ENCODE measurements at places on chromosomes 7 and 10.

- no peak for DNase-seq
These were observed 23.0 kb downstream of the SGCE start for GRCh38 chr7:94633014-94633341.

DNA sequence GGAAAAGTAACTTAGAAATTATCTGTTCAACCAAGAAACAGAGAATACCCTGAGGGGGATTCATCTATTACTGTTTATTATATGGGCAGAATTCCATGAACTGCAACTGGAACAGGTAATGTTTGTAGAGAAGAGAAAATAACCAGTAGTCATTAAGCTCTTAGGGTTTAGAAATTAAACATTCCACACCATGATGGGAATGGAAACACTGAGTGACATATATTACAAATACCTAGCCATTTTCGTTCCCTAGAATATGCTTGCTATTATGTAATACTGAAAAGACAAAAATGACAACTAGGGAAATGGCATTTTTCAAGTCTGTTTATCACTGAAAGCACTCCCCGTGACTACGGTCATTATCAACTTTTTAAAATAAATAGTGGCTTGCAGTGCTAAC lies 1007.4 kb downstream of the GATA3 start:
- no peak for DNase-seq

GRCh38 chr7:1691096-1691495 lies 21.0 kb downstream of the ELFN1 start:
- no peak for DNase-seq

DNA sequence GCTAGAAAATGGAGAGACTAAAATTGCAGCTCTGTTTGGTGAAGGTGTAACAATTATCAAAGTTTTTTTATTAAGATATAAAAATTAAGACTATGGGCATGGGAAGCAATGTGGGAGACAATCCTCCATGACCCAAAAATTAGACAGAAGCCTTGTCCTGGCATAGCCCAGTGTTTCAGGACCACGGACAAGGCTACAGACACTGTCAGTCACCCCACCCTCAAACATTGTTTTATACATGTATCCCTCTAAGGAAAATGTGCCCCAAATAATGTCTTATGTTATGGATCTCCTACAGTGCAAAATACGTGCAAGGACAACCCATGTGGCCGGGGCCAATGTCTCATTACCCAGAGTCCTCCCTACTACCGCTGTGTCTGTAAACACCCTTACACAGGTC lies 24.0 kb downstream of the HABP2 start:
- no peak for DNase-seq

DNA sequence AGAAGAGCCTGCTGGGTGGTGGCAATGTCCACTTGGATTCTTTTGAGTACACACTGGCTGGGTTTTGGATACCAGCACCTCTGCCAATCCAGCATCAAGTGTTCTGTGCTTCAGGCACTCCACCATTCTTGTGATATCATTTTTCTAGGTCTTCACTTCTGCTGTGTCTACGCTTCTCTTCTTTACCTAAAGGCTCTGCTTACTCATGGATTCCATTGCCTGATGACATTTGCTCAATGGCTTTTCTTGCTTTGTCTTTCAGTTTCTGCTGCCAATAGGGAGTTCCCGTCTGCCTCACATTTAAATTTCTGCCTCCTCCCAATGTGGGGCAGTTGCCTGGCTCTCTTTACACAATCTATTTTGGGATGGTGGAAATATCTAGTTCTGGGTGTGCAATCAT lies 12.7 kb upstream of the PAPSS2 start:
- DNase-seq: no peak

GRCh38 chr7:4655311-4655710 lies 26.8 kb upstream of the FOXK1 start:
- DNase-seq: no peak

DNA sequence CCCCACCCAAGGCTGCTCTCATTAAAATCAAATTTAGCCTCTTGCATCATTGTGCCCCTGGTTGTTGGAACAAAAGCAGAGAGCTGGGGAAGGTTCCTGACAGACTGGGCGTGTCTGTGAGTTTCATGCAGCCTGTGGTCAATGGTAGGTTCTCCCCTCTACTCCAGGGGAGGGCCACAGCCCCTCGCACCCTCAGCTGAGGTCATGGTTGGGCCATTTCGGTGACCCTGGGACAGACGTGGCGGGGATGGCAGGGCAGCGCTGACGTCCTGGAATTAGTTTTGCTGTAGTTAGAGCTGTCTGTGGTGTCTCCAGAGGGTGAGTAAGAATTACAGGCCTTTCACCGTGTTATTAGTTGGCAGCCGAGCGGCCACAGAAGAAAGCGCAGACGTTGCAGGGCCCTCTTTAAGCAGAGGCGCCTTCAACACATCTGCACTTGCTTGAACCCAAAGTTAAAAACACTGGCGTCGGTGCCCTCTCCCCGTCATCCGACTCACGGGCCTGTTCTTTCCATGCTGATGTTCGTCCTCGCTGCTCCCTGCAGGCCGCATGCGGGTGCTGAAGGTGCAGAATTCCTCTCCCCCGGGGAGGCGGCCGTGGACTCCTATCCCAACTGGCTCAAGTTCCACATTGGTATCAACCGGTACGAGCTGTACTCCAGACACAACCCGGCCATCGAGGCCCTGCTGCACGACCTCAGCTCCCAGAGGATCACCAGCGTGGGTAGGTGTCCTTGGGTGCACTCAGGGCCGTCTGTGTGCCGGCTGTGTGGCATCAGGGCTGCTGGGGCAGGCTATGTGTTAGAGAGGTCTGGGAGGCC lies 2.8 kb downstream of the FAM20C start:
- DNase-seq: no peak

DNA sequence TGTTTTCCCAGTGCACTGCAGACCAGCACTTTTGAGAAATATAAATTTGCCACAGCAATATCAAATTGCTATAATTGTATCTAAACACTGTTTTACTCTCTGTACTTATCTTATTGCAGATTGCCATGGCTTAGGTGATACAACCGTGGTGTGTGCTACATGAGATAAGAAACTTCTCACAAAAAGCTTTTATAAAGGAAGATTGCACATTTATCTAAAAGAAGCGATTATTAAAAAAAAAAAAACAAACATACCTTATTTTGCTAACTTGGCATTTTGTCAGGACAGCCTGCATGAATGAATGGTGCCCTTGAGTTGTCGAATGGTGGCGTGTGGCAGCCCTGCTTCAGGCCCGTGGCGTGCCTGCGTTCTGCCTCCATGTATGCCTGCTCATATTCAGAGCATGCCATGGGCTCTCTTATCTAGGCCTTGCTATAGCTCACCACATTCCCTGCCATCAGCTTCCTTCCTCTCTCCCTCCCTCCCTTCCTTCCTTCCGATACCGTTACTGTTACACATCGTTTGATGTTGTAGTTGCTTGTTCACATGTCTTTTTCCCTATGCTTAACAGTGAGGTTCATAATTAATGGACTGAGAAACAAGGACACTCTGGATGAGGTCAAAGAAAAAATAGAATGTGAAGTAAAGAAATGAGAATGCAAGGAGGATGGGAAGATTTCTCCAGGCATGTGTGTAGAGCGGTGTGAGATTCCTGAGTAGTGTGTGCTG lies 34.9 kb downstream of the PRKAR2B start:
- no peak for DNase-seq

- DNase-seq: no peak
These were observed 4.8 kb downstream of the ELN start for GRCh38 chr7:74032624-74033371.

- no peak for DNase-seq
These were observed 40.6 kb downstream of the NOD1 start for GRCh38 chr7:30437823-30438574.

- DNase-seq: no peak
These were observed 736.6 kb downstream of the MAGI2 start for GRCh38 chr7:78716876-78717275.

DNA sequence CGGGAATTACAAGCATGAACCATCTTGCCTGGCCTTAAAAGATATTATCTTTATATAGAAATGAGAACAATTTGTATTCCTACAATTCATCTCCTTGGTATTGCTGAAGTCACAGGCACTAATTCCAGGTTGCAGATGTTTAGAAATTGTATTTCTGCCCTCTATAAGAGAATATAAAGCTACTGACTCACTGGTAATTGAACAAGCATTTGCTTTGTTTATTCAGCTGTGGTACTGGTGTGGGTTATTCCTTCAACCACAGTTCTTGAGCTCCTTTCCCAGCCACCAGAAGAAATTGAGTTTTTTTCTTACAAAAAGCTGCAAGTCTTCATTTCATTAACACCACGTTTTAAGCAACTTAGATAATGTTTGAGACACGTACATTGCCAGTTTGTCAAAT lies 29.0 kb upstream of the MPP7 start:
- peak; percentile 13 for DNase-seq

- DNase-seq: no peak
These were observed 596.0 kb upstream of the FOXK1 start for GRCh38 chr7:4085937-4086691.

- no peak for DNase-seq
These were observed 116.5 kb upstream of the RAB11FIP2 start for GRCh38 chr10:118163217-118163616.

All from T-helper 2 cell (primary cell).